ENCODE measurements at places on chromosomes 3 and 15. TPM values are rescaled to one million over a fixed set of nuclear protein-coding genes. Genes with fewer than 3 reads are reported as not detected.

GRCh38 chr3:123750659-123751420 lies 133.3 kb downstream of the MYLK start:
- no peak for DNase-seq

DNA sequence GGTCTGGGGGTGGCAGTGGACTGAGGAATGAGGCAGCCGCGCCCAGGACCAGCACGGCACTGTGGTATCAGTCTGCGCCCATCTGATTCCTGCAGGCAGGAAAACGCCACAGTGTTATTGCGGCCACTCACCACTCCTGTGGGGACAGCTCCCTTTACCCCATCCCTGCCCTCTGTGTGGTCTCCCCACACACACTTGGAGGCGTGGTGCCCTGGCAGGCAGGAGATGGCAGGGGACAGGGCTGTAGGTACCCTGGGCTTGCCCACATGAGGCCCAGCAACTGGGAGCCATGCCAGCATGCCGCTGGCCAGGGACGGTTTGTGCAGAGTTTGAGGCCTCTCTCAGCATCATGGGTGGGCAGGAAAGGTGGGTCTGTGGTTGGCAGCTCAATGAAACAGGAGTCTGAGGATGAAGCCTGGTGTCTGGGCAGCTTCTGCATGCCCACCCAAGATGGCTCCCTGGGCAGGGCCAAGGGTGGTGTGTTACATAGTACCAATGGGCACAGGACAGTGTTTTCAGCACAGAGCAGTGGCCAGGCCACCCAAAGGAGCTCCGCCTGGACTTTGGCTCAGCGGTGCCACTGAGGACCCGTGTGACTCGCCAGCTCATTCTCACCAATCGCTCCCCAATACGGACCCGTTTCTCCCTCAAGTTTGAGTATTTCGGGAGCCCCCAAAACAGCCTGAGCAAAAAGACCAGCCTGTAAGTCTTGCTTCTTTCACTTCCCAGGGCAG lies 27.2 kb downstream of the ACAA1 start:
- no peak for DNase-seq

- no peak for DNase-seq
Measured at GRCh38 chr15:60442763-60443162, 36.2 kb downstream of the ICE2 start.

DNA sequence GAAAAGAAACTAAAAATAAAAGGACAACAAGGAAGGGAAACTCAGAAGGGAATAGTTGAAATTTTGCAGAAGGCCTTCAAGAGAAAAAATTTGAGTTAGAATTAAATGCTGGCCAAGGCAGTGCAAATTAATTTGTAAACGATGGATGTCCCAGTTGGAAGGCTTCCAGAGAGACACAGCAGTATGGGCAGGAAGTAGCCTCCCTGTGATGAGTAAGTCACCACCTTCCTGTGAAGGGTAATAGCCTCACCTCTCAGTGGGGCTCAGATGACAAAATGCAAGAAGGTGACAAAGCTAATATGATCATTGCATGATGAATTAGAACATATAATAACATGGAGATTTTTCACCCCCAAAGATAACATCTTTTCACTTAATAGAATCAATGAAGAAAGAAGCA lies 27.3 kb upstream of the TMCO5A start:
- DNase-seq: no peak

Gene ZNF385D
- total RNA-seq: 2.9 TPM

Gene PLA2G4F
- total RNA-seq: not detected

GRCh38 chr3:105827959-105828358 lies 40.9 kb downstream of the CBLB start:
- no peak for DNase-seq

DNA sequence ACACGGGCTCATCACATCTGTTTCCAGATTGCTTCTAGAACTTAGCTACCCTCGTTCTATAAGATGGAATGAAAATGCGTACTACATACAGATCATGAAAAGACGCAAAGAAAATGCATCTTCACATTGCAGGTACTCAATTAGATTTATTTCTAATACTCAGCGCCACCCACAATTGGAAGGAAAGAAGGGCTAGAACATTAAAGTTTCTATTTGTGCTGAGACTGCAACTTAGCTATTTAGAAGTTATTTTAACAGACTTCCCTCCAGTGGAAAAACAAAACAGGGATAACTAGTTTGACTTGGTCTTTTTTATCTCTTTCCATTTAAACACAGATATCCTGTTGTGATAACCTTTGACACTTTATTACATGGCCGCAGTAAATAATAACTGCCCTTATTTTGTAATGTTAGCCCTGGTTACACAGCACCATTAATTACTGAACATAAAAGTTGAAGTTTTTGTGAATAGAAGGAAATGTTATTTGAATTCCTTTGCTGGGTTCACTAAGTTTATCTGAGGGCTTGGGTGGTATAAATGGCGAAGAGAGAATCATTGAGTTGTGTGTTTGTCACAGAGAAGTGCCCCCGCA lies 86.9 kb upstream of the SLC25A26 start:
- DNase-seq: no peak

- no peak for DNase-seq
Measured at GRCh38 chr3:73557986-73558726, 66.6 kb downstream of the PDZRN3 start.

GRCh38 chr3:64848127-64848800 lies 160.5 kb upstream of the ADAMTS9 start:
- no peak for DNase-seq

DNA sequence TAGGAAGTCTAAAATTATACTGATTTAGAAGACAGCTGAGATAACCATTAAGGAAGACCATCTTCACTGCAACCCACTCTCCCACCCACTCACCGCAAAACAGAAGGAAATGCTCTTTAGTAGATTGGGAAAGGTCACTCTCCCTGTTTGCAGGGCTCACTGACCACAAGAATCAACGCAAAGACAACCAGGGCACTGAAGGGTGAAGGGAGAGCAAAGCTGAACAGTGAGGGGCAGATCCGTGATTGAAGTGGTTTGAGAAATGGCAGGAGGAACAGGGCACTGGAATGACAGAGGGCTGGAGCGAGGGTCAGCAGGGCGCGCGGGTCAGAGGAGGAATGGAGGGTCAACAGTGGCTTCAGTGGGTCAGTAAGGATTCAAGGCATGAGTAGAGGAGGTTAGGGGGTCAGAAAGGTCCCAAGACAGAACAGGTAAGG lies 520 bp downstream of the MESD start:
- no peak for DNase-seq

- peak; percentile 17 for DNase-seq
Measured at GRCh38 chr15:22780267-22780666, 6.2 kb upstream of the NIPA1 start.

Gene SOX14
- not detected for total RNA-seq
